ENCODE measurements at places on chromosomes 5 and 9.
A peak's percentile ranks its signal among the peaks of the same experiment; 100 is the strongest.

GRCh38 chr5:79130781-79131180, 19.2 kb downstream of the BHMT start:
- no peak for DNase-seq

- no peak for DNase-seq
Measured at GRCh38 chr5:169632946-169633345, 4.1 kb upstream of the DOCK2 start.

- no peak for DNase-seq
Measured at GRCh38 chr9:33166231-33167083, 679 bp downstream of the B4GALT1 start.

DNA sequence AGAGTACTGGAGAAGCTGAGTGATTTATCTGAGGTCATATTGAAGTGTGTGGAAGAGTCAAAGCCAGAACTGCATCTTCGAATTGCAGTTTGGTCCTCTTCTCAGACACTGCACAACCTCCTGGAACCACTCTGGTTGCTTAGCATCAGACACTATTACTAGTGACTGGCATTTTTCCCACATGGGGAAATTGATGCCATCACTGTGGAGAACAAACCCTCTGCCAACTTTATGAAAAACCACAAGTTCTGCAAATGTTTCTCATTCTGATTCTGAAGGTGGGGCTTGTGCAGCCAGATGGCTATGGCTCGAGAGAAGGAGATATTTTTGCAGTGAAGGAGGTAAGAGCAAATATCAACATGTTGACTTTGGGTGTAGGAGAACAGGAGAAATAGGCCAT, 67.2 kb downstream of the KCTD16 start:
- DNase-seq, result no peak

DNA sequence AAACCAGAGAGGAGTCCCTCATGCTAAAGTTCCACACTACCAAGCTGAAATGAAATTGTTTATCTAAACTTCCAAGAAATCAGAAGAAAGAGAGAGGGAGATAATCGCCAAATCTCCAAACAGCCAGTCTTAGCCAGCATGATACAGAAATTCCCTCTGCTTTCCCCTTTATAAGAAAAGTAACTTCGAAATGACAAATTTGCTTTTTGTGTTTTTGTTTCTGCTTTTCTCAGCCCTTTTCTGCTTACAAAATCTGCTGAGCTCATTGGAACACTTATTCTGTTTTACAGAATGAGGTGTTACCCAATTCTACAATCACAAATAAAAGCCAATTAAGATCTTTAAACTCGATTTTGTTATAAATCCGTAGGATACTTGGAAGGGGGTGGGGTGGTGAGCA, 72.9 kb downstream of the SFXN1 start:
- no peak for DNase-seq

DNA sequence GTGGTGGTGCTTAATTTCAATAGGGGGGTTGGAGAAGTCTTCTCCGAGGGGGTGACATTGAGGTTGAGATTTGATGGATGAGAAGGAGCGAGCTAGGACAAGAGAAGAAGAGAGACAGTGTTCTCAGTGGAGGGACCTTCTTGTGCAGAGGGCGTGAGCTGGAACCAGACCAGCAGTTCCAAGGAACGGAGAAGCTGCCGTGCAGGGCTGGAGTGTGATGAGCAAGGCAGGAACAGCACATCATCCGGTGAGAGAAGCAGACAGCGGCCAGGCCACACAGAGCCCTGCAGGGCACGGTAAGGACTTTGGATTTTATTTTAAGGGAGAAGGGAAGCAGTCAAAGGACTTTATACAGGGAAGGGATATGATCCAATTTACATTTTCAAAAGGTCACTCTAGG, 206.9 kb downstream of the MELK start:
- no peak for DNase-seq

GRCh38 chr9:130172858-130173665, 858 bp downstream of the NCS1 start:
- peak; percentile 38 for DNase-seq

All from stimulated activated CD8-positive, alpha-beta memory T cell treated with anti-CD3 and anti-CD28 coated beads, Interleukin-4, amount 100 ng/mL, for 4 hours (primary cell).